ENCODE measurements at places on chromosomes 3 and 15.

GRCh38 chr3:61564395-61565059 lies 3.2 kb downstream of the PTPRG start:
- DNase-seq: peak; percentile 86

DNA sequence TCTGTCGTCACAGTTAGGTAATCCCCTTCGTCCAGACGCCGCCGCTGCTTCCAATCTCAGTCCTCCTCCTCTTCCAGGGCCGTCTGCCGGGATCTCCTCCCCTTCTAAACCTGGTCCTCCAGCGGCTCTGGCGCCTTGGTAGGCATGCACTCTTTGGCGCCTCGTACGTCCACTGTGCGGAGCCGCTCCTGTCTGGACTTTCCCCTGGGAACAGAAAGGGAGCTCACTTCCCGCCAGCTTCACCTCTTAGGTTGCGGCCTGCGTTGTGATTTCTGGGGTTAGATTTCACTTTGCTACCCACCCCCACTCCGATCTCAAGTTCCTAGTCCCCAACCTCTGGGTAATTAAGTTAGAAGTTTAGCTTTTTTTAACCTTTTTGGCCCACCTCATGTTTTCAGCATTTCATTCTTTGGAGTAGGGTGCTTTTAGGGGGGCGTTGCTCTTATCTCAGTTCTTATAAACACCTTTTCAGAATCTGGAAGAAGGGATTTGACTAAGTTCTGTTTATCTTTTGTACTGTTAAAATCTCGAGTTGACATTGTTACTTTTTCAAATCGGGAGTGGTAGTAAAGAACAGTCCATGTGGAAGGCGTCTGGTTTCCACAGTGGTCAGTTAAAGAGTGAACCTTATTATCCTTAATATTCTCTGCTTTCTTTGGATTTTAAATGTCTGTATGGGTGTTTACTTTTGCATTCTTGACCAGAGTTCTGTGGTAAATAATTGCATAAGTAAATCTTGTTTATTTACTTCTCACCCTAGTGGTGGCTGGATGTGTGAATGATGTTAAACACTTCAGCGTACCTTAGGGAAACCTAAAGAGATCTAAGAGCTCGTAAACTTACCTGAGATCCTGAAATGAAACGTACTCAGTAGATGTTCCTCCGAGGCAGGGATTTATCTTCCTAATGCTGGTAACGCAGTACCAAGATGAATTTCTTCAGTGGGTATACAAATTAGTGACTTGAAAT lies 611 bp downstream of the CTDSPL2 start:
- DNase-seq: no peak

- DNase-seq: no peak
These were observed 31.6 kb upstream of the UBE2Q2 start for GRCh38 chr15:75811626-75812025.

DNA sequence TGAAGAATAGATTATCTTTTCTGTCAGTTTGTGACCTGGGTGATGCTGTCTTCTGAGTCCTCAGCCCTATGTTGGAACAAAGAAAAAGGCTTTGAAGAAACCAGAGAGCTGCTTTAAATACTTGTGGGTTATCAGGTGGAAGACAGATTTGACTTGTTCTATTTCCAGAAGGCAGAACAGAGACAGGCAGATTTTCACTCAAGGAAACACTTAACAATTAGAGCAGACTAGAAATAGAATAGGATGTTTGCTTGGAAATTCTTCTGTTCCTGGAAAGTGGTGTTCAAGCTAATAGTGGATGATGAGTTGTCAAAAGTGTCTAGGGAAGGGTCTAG lies 219.4 kb downstream of the UBE2E2 start:
- DNase-seq: no peak

DNA sequence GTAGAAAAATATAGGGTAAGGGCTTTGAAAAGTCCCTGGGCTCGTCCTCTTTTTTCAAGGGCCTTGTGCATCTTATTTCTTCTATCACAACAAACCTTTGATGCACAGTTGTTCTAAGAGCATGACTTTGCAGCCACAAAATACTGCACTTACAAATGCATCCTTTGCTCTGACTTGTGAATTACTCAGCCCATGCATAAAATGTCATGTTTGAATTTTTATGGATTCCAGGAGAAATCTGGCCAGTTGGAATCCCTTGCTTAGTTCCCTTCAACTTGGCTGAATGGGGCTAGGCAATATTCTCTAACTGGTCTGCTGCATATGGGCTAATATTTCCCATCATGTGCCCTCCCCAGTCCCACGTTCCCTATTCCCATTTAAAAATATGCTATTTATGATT lies 523.9 kb upstream of the RGMA start:
- DNase-seq: no peak

GRCh38 chr3:185400866-185401265 lies 37.9 kb downstream of the MAP3K13 start:
- no peak for DNase-seq

- DNase-seq: no peak
These were observed 116.9 kb downstream of the DCLK3 start for GRCh38 chr3:36647423-36647853.

- DNase-seq: no peak
These were observed 6.3 kb upstream of the ANPEP start for GRCh38 chr15:89820666-89821611.

DNA sequence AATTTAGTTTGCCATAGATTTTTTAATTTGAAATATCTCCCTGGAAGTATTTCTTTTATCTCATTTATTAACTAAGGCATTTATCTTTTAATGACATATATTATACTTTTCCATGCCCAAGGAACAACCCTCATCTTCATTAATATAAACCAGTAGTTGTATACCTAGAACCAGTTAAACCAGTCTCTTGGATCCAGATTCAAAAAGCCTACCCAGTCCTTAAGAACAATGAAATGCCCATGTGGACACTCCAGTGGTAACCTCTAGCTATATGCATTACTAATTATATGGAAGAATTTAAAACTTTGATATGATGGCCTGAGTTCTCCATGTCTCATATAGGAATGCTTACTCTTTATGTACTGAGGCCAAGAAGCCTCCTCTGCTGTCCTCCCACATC lies 4.8 kb downstream of the SIDT1 start:
- no peak for DNase-seq

GRCh38 chr15:38320181-38320580 lies 67.5 kb downstream of the SPRED1 start:
- DNase-seq: no peak

DNA sequence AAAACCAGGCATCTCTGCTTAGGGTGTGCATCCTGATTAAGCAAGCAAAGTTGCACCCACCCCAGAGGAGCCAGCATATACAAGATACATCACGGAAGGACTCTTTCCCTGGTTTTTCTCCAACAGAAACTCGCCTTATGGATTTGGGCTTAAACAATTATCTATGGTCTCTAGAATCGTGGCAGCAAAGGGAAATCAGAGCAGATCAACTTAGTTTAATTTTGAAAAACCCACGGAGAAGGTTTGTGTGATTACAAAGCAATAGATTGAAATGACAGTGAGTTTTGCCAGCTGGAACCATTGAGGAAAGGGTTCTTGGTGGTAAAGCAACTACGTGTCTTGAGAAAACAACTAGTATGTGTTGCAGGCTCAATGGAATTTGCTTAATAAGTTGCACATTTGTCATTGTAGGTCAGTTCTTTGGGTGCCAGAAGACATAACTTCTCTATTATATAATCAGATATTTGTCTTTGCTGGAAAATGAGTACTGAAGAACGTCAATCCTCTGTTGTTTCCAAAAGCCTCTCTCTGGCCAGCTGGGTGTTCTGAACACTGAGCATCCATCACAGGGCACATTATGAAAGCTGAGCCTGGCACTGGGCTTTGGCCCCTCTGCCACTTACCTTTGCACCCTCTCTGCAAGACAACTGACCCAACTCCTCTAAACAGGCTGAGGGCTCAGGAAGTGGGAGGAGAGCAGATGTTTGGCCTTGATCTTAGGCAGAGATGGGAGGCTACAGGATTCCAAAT lies 75.7 kb upstream of the FBN1 start:
- peak; percentile 26 for DNase-seq

DNA sequence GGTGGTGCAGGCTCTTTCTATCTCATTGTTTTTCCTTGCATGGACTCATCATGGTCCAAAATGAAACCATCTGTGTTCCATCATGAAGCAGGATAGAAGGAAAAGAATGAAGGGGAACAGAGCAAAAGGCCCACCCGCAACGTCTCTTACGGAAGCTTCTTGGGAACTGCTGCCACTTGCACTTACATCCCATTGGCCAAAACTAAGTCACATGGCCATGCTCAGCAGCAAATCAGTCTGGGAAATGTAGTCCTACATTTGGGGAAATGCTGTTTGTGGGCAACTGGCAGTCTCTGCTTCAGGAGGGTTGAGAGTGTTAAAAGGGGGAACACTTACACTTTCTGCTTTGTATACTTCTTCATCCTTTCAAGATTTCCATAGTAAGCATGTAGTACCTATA lies 191.6 kb downstream of the SV2B start:
- peak; percentile 22 for DNase-seq

GRCh38 chr15:75786575-75786947 lies 56.7 kb upstream of the UBE2Q2 start:
- no peak for DNase-seq

DNA sequence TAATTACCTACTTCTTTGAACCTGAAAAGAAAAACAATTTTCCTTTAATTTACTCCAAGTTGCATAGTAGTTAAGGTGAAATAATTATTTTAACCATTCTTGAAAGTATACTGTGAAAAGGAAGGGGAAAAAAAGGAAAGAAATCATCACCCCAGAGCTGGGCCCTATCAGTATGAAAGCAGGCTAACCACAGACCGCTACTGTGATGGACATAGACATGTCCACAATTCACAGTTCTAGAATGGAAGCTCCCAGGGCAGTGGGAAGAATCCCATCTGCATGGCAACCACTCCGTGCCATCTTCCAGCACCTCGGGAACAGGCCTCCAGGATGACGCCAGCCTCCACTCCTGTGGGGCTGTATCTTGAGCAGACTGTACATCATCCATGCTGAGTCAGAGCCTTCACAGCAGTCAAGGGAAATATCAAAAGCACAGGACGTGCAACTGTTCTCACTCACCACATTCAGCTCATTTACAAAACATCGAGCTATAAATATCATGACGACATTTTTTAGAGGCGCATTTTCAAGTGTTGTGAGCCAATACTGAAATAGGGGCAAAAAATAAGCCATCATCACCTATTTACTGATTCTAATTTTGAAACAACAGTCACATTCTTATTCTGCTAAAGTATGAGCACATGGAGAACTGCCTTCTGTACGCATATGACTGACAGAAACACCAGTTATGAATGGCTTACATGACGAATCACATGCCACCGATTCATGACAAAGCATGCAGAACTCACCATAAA lies 119.7 kb downstream of the SNRK start:
- peak; percentile 29 for DNase-seq

- DNase-seq: no peak
These were observed 1.7 kb downstream of the KNL1 start for GRCh38 chr15:40595773-40596172.

DNA sequence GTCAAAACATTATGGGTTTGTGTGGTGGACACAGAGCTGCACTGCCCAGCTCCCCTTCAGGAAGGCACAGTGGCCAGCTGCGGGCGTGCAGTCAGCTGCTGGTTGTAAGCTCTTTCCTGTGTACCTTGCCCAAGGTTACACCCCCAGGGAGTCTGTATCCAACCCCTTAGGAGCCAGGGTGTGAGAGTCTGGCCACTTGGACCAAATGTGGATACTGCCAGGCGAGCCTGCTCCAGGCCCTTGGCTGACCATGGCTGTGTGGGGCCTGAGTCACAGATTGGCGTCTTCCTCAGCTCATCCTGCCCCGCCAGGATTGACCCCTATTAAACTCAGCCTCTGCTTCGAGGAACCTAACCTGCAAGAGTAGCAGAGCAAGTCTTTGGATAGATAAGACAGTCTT lies 56.9 kb downstream of the ABHD5 start:
- DNase-seq: no peak

GRCh38 chr15:38176155-38176554 lies 76.5 kb upstream of the SPRED1 start:
- DNase-seq: no peak

DNA sequence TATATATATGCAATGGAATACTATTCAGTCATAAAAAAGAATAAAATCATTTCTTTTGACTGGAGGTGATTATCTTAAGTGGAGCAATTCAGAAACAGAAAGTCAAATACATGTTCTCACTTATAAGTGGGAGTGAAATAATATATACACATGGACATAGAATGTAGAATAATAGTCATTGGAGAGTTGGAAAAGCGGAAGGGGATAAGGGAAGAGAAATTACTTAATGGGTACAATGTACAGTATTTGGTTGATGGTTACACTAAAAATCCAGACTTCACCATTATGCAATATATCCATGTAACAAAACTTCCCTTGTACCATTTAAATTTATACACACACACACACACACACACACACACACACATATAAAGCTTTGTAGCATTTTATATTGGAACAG lies 84.3 kb downstream of the RAP2B start:
- no peak for DNase-seq

- peak; percentile 82 for DNase-seq
These were observed 30.7 kb upstream of the WDR49 start for GRCh38 chr3:167684388-167684993.

DNA sequence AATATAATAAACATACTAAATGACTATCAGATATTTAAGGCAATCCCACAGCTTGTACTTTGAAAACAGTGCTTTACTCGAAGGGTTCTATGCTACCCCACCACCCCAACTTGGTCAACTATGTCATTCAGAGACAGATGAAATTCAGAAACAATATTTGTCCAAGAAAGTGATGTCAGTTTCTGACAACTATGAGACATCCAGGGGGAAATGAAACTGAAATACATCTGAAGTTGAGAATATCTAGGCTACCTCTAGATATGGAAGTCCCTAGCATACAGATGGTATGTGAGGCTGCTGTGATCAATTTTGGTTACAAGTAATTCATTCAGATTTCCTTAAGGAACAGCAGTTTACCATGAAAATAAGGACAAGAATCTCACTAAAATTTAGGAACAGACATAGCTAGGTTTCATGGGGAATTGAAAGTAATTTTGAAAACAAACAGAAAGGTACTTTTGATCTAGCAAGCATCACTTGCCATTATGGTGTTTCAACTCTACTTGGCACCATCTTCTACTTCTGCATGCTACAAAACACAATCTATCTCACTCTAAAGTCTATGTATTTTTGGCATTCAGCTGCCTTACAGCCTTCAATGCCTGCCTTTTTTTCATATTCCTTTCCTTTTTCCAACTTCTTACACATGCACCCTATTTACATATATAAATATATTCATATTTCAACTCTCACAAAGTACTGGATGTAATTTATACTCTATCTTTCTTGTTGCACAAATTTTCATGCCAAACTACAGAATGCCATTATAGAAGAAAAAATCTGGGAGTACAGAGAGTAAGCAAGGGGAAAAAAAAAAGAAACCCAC lies 21.7 kb downstream of the ATG3 start:
- no peak for DNase-seq

- DNase-seq: no peak
These were observed 49.2 kb upstream of the MAP3K13 start for GRCh38 chr3:185313693-185314246.

- no peak for DNase-seq
These were observed 133.6 kb upstream of the RASGRP1 start for GRCh38 chr15:38698254-38698653.

GRCh38 chr3:45756055-45756454 lies 40.3 kb downstream of the SLC6A20 start:
- no peak for DNase-seq

GRCh38 chr3:26449996-26450395 lies 172.6 kb upstream of the LRRC3B start:
- DNase-seq: no peak
